NCI-H446 (cell line): ENCODE measurements at places on chromosomes 13 and 19.

DNA sequence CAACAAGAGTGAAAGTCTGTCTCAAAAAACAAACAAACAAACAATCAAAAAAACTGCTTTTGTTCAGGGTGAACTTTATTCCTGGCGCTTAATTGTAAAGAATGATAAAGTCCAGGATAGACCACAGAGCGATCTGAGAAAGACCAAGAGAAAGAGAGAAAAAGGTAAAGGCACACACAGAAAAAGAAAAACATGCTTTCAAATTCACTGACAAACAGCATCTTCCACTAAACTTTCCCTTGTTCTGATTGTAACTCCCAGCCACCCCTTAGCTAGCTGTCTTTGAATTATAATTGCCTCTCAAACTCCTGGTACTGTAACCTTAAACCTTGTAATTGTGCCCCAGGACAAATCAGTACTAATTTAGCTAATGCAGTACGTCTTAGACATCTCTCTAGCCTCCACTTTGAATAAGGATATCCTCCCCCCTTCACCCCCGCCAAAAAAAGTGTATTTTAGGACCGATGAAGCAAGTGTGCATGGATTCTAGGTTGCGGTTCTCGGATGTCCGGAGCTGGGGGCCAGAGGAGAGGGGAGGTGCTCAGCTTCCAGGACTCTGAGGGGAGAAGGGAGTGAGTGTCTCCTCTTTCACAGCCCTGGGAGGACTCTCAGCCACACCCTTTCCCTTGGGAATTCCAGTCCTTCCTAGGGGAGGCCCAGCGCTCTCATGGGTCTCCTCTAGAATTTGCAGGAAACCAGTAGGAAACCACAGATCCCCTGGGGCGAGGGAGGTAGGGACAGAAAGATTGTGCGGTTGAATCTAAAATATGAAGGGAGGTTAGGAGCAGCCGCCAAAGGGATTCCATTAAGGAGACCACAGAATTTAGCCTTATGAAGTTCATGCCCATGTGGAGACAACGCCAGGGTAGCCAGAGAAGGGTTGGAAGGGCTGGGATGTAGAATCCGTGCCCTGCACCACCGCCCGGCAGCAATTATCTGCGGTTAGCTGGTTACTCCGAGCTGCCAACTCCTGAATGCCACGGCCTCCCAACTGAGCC is 19.7 kb downstream of the ZNF536 start:
- DNase-seq: no peak

GRCh38 chr13:96581741-96582140 is 412.5 kb downstream of the OXGR1 start:
- no peak for DNase-seq

DNA sequence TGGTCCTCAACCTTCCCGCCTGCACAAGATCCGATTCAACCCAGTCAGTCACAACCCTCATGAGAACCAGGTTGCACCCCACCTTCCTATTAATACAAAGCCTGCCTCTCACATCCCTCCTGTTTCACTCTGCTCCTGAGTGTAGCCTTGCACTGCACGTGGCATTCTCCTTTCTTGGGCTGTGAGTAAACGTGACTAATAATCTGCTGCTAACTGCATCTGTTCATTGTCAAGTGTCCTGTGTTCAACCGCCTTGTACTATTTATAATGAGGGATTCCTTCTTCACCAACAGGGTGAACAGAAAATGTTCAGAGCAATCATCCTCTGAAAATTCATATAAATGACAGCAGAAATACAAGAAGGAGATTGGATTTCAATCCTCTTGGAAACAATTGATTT is 1608.2 kb downstream of the SLITRK5 start:
- no peak for DNase-seq

GRCh38 chr13:31956980-31957644 is 74.5 kb upstream of the FRY start:
- DNase-seq: no peak
